Stimulated activated CD8-positive, alpha-beta memory T cell treated with anti-CD3 and anti-CD28 coated beads, Interleukin-12 subunit alpha, Interleukin-12 subunit beta, amount 100 ng/mL, for 4 hours (primary cell): ENCODE measurements at places on chromosomes 3 and 15.

- no peak for DNase-seq
These were observed 122.2 kb upstream of the IGF1R start for GRCh38 chr15:98526094-98526493.

DNA sequence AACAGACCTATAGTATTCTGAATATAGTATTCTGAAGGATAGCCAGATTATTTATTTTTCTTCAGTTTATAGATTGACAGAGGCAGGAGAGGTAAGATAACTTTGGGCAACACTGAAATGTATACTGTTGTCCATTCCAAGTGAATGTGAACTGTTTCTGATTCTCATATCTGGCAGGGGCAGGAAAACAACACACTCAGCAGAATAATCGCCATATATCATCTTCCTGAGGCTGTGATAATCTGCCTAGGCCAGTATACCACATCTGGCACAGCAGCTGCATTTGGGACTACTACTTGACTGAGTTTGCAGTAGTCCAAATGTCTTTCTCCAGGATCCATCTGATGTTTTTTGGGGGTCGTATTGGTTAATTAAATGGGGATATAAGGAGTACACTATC, 22.4 kb upstream of the SETD2 start:
- no peak for DNase-seq

DNA sequence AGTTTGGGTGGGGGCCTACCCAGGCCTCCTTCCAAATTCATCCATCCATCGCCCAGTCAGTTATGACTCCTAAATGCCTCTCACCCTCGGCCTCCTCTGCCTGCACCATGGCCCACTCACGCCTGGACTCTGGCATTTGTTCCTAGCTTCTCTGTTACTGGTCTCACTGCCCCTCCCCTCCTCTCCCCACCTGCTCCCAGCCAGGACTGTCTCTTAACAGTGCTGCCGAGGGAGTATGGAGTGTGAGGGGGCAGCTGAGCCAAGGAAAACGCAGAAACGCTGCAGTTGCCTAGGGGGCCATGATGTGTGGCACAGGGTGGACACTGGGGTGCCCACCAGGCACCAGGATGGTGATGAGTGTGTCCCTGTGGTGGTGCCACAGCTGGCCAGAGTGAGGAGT, 3.1 kb downstream of the RCCD1 start:
- DNase-seq, result no peak

DNA sequence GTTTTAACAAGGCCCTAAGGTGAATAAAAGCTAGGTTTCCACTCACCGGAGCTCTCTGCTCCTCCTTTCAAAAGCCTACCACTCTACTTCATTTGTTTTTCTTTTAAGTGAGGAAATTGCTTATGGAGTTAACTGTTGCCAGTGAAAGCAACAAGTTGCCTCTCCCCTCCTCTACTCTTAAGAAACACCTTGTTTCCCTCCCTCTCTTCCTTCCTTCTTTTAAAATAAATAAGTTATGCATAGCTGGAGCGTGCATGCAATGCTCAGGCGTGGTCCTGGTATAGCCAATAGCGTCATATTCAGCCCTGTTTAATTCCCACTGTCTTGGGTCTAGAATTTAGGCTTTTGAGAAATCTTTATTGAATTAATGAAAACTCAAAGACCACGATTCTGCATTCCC, 101.1 kb upstream of the IGF1R start:
- DNase-seq, result no peak

DNA sequence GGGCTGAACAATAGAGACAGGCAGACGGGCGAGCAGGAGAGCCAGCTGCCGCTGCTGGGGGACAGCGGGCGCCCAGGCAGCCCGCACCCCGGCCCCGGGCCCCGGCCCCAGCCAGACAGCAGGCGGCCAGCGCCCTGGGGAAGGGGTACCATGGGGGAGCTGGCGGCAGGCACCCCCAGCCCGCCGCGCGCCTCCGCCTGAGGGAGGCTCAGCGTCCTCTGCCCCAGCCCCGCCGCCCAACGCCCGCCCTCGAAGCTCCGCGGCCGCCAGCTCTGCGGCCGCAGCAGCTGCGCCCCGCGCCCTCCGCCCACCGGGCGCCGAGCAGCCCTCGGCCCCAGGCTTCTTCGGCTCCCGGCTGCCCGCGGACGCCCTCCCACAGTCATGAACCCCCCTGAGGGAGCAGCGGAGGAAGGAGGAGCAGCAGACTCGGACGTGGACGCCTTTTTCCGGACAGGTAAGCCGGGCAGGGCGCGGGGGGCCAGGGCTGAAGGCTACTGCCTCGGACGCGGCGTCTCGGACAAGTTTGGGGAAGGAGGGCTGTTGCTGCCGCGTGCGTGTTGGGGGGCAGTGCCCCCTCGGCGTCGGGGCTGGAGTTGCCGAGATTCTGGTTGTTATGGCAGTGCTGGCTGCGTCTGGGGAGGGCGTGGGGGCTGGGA, 41.6 kb upstream of the ROPN1 start:
- DNase-seq, result no peak

- DNase-seq, result no peak
These were observed 387.3 kb downstream of the EPHA3 start for GRCh38 chr3:89494734-89495133.

DNA sequence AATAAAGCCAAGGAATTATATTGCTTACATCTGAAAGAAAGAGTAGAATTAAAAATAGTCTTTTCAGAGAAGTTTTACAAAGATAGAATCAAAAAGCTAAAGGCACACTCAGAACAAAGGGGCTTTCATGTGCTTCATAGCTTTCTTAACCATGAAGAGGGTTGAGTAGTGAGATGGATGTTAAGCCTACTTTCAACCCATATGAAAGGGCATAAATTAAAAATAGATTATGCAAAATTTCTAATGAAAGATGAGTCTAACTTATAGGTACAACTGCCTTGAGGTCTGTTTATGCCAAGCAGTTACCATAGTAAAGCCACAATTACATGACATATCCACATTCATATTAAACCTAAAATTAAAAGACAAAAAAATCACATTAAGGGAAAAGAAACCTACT, 223.3 kb upstream of the ARHGEF26 start:
- DNase-seq, result no peak

DNA sequence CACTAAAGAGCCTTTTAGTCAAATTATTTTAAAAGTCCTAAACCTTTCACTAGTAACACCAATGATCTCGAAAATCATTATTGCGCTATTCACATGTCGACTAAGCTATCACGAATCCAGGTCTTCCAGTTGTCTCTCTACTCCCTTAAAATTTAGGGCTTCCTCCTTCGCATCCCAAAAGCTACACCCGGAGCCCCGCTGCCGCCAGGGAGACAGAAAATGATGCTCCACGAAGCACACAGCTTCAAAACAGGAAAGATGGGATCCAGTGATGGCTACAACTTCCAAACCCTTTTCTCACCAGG, 253 bp downstream of the IFT80 start:
- no peak for DNase-seq

- DNase-seq, result no peak
These were observed 224.4 kb downstream of the ZMAT3 start for GRCh38 chr3:178847190-178847589.

DNA sequence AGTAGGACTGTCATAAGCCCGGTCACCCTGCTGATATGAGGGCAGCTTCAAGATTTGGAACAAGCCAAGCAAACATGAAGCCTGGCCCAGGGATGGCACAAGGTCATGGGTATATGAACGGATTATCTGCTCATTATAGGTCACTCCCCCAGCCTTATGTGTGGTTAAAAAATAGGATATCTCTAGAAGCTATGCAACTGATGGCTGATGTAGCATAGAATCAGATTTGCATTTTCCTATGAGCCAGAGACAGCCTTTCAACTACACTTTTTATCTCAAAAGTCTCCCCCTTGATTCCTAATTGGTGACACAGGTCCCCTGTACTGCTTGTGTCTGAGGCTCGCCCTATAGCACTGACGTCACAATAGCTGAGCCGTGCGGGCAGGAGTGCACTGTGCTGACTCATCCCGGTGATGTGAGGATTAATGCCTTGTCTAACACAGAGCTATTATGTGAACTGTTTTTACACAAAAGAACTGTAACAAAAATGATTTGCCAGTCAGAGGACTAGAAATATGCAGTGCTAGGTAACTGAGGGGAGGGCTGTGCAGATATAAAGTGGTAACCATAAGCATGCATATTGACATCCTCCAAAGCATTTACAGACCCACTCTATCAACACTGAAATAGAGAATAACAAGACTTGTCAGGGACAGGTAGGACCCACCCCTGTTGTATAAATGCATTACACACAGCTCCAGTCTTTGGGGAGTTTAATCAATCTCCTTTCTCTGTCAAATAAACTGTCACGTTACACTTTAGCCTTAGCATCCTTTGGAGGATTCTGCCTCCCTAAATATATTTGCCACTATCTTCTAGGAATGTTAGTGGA, 204.9 kb downstream of the TIGIT start:
- DNase-seq, result no peak

GRCh38 chr3:172550347-172550943, 27.2 kb upstream of the TNFSF10 start:
- peak; percentile 37 for DNase-seq

DNA sequence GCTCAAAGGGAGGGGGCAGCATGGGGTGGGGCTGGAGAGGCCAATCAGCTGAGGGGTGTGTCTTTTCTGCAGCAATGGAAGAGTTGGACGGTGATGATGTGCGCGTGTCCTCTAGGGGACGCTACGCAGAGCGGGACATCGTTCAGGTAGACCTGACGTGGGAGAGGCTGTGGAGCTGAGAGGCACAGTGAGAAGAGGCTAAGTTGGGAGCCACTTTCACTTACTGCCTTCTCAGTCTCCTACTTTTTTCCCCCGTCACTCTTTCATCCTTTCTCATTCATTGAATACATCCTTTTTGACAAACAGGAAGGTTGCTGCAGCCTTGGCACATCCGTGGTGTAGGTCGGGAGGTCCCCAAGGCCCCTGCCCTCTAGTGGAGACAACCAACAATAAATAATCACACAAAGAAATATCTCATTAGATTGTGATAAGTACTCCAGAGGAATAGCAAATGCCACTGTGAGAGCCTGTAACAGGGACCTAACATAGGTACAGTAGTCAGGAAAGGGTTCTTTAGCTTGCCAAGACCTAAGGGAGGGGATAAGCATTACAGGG, 4.4 kb upstream of the BRPF1 start:
- no peak for DNase-seq

DNA sequence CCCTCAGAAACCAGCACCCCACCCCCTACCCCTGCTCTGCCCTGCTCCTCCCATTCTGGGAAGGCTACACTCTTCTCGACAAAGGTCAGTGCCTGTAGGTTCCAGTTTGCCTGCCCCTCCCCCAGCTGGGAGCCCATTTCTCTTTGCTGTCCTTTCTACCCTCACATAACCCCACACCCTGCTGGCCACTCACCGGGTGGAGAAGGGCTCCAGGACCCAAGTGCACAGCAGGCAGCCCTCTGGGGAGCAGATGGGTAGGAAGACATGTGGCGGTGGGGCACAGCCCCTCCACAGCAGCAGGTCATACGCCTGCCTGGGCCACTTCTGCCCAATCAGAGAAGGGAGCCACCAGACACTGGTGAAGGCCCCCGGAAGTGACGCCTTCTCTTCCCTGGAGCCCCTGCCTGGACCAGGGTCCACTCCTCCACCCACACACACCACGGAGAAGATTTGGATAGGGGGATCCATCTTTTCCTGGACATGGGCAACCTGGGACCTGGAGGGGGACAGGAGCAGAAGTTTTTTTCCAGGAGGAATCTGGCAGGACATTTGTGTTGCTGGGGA, at the start of gene THPO:
TSS of gene THPO (minus strand) at position 326 of the 564 bp plus-strand sequence. CDS start 1,948 bp downstream, outside the sequence.
- no peak for DNase-seq

DNA sequence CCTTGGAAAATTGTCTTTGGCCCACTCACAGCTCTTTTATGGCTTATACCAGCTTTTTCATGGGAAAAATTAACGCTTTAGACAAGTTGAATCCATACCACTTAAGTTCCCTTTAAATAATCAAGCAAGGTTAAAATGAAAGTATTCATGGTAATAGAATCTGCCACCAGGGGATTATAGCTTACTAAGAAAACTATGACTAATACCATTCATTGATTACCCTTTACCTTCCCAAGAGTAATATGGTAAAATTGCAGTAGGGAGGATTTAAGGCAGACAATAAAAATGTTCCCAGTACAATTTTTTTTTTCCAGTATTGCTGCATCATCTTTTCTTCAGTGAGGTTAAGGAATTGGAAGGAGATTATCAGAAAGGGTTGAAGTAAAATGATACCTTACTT, 641.1 kb upstream of the NAALADL2 start:
- DNase-seq, result no peak

DNA sequence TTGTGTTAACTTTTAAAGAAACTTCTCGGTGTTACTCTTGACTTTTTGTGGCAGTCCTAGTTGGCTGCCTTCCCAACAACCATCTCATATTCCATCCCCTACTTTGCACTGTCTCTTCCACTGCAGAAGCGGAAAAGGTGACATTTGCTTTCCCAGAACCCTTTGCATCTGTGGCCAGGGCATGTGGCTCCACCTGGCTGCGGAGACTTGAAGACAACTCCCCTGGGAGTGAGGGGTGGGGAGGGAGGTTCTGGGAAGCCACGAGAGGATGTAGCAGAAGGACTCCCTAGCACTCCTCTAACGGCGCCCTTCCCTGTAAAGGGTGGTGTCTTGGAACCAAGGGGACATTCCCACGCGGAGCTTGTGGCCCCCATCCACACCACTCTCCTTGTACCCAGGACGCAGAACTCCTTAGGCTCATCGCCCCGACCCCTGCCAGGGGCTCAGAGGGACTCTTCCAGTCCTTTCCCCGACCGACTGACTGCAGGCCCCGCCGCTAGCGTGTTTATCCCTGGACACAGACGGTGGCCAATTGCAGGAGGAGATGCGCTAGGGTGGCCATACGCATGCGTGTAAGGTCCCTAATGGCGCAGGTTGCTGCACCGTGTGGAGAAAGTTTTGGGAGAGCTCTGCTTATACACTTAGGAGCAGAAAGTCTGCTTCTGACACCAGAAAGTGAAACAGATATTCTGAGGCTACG, 33.2 kb upstream of the SECISBP2L start:
- no peak for DNase-seq

DNA sequence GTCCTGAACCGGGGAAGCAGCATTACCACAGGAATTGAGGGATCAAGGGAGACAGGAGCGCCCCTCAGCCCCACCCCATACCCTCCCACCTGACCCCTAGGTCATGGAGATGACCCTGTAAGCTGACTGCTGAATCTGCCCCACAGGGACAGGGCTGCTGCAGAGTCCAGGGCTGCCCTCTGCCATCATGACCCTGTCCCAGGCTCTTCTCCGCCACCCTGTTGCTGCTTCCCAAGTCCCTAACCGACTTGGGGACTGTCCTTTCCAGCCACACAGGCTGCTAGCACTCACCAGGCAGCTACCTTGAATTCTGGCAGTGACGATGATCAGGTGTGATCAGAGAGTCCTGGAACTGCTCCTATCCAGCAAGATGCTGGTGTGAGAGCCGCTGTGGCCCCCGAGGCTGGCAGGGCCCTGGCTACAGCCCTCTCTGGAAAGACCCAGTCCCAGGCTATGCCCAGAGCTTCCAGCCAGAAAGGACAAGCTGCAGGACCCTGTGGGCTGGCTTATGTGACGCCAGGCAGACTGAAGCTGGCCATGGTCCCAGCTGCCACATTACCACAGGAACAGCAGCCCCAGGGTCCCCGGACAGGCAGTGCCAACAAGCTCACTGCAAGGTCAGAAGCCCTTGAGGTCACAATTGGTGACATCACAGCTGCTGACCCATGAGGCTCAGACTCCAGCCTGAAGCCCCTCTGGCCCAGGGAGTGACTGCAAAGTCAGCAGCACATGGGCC, at the start of gene C3orf22:
TSS of gene C3orf22 (minus strand) at position 597 of the 736 bp plus-strand sequence. CDS start 5,542 bp downstream, outside the sequence.
- DNase-seq, result no peak
